Peyer's patch (tissue), 4 donors: ENCODE measurements at places on chromosomes 12 and 14. TPM values are rescaled to one million over a fixed set of nuclear protein-coding genes. Genes with fewer than 3 reads are reported as not detected.
A peak's percentile ranks its signal among the peaks of the same experiment; 100 is the strongest.

CCDC184 gene
- 0.40 TPM for total RNA-seq

TAS2R42 gene
- total RNA-seq, result not detected

RAP1B gene
- total RNA-seq, result 155 TPM

DYRK2 gene
- 89.1 TPM for total RNA-seq

GPD1 gene
- 177 TPM for total RNA-seq

GPR68 gene
- not detected for total RNA-seq

RFLNA gene
- total RNA-seq, result 8.3 TPM

TAS2R14 gene
- 3.4 TPM for total RNA-seq

SDR9C7 gene
- not detected for total RNA-seq

MYF6 gene
- total RNA-seq, result not detected

RHEBL1 gene
- not detected for total RNA-seq

A2ML1 gene
- not detected for total RNA-seq

MTA1 gene
- 189 TPM for total RNA-seq

SYCP3 gene
- not detected for total RNA-seq

GRCh38 chr12:44053549-44054127, 217.8 kb downstream of the TMEM117 start:
- H3K4me3 ChIP-seq, result no peak overlapping the region
- H3K27ac ChIP-seq, result no peak overlapping the region
- H3K4me1 ChIP-seq, result no peaks in the 10 kb centered on the region
- no peak for DNase-seq
- H3K36me3 ChIP-seq, result no peaks in the 10 kb centered on the region

- H3K4me1 ChIP-seq, result no peaks in the 10 kb centered on the region
- H3K36me3 ChIP-seq, result no peaks in the 10 kb centered on the region
- H3K4me3 ChIP-seq, result peak overlapping the region; percentile 25
- no peak overlapping the region for H3K27ac ChIP-seq
- H3K27me3 ChIP-seq, result no peaks in the 10 kb centered on the region
- DNase-seq, result no peak
These were observed 1.7 kb downstream of the MGST1 start for GRCh38 chr12:16349131-16349460.

DNA sequence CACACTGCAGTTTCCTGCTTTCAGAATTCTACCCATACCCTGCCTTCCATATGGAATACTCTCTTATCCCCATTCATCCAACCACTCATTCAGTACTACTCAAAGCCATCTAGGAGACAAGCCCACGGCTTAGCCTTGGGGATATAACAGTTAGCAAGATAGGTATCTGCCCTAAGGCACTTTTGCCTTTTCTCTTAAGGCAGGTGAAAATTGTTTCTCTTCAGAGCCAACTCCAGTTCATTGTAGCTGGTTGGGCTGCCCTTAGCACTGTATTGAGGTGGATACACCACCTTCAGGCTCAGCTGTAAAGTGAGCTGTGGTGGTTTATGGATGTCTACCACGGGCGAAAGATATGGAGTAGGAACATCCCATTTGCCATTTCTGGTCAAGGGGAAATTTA, 729.7 kb upstream of the TBX3 start:
- no peaks in the 10 kb centered on the region for H3K36me3 ChIP-seq
- H3K4me3 ChIP-seq, result no peak overlapping the region
- H3K27ac ChIP-seq, result no peak overlapping the region
- H3K4me1 ChIP-seq, result no peaks in the 10 kb centered on the region
- no peaks in the 10 kb centered on the region for H3K27me3 ChIP-seq

GRCh38 chr14:34593740-34594375, 36.1 kb downstream of the SNX6 start:
- H3K36me3 ChIP-seq, result no peaks in the 10 kb centered on the region
- no peaks in the 10 kb centered on the region for H3K27me3 ChIP-seq
- no peak overlapping the region for H3K27ac ChIP-seq
- no peaks in the 10 kb centered on the region for H3K4me1 ChIP-seq

DNA sequence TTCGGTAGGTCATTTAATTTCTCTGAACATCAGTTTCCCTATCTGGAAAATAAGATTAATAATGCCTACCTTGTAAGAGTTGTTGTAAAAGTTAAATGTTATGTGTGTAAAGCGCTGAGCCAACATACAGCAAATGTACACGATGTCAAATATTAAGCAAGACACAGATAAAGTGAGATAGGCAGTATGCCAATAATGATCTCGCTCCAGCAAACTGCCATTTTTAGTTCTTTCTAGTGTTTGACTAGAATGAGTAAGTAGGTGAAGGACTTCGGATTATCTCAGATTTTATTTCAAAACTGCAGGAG, 840 bp downstream of the DHRS7 start:
- H3K4me1 ChIP-seq, result no peaks in the 10 kb centered on the region
- H3K27ac ChIP-seq, result peak overlapping the region; percentile 94
- H3K36me3 ChIP-seq, result no peaks in the 10 kb centered on the region

GRCh38 chr12:50249464-50250182, 33.7 kb downstream of the LIMA1 start:
- H3K36me3 ChIP-seq, result peaks cover 18% of the 10 kb centered on the region
- peak overlapping the region; percentile 75 for H3K27ac ChIP-seq
- no peak for DNase-seq
- H3K4me1 ChIP-seq, result no peaks in the 10 kb centered on the region

- no peaks in the 10 kb centered on the region for H3K36me3 ChIP-seq
- H3K4me3 ChIP-seq, result no peak overlapping the region
- H3K27me3 ChIP-seq, result no peaks in the 10 kb centered on the region
These were observed 47.7 kb downstream of the DAAM1 start for GRCh38 chr14:59236195-59236594.

- no peak overlapping the region for H3K4me3 ChIP-seq
- no peak for DNase-seq
- H3K27ac ChIP-seq, result no peak overlapping the region
- H3K27me3 ChIP-seq, result no peaks in the 10 kb centered on the region
These were observed 926.9 kb downstream of the TMTC2 start for GRCh38 chr12:83613586-83614110.

- H3K36me3 ChIP-seq, result no peaks in the 10 kb centered on the region
- no peaks in the 10 kb centered on the region for H3K27me3 ChIP-seq
- no peak overlapping the region for H3K4me3 ChIP-seq
- no peaks in the 10 kb centered on the region for H3K4me1 ChIP-seq
- DNase-seq, result no peak
These were observed 25.5 kb upstream of the COX6A1 start for GRCh38 chr12:120412421-120412820.

DNA sequence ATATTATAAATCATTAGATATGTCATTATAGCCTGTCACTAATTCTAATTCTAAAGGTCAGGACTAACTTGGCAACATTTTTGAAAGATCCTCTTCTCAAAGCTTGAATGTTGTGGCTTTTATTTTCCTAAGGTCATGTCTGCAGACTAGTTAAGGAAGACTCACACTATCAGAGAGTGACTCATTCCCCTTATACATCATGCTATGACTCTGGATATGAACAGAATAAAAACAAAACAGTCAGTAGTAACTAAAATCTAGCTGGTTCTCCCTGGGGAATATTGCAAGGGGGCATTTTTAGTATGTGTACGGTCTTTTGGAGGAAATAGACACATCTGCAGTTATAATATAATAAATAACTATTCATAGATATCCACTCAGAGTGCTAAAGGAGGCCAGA, 170.6 kb downstream of the SLC2A13 start:
- H3K27ac ChIP-seq, result no peak overlapping the region
- H3K36me3 ChIP-seq, result no peaks in the 10 kb centered on the region
- no peaks in the 10 kb centered on the region for H3K27me3 ChIP-seq
- H3K4me3 ChIP-seq, result no peak overlapping the region

- H3K4me3 ChIP-seq, result no peak overlapping the region
- no peaks in the 10 kb centered on the region for H3K36me3 ChIP-seq
- H3K4me1 ChIP-seq, result no peaks in the 10 kb centered on the region
- DNase-seq, result no peak
- no peaks in the 10 kb centered on the region for H3K27me3 ChIP-seq
These were observed 8.1 kb downstream of the TCTN2 start for GRCh38 chr12:123678981-123679380.

DNA sequence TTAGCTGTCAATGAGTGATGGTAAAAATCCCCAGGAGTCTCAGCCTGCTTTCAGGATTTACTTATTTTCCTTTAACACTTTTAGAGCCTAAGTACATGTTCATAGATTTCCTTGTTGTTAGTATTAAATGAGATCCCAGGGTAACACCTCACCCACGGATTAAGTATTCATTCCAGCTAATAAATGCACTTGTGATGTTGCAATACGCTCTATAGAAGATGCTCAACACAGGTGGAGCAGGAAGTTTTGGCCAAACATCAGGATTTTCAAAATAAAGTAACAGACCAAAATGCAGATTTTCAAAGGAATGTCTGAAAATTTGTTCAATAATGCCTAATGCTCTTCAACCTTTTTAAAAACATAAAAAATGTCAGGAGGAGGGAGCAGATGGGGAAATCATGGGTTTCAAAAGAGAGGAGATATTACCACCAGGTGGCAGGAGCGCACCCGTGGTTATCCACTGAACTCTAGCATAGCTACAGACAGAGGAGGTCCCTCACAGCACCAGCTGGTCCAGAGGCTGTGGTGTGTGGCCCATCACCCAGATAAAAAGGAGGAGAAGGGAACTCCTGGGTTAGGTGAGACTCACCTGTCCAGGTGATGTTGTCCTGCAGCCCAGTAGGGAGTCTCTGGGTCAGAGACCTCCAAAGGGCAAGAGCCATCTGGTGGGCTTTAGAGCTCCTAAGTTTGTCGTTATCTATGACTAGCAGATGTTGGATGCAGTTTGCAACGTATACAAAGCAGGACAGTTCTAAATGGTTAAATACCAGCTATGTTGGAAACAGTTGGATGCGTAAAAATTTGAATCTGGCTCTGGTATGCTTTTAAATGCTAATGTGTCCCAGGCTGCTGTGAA, 1158.4 kb upstream of the TMEM132C start:
- H3K27ac ChIP-seq, result no peak overlapping the region
- DNase-seq, result no peak
- no peaks in the 10 kb centered on the region for H3K27me3 ChIP-seq
- no peaks in the 10 kb centered on the region for H3K36me3 ChIP-seq
- H3K4me3 ChIP-seq, result no peak overlapping the region

GRCh38 chr14:76827696-76828296, 1.6 kb downstream of the LRRC74A start:
- H3K27me3 ChIP-seq, result no peaks in the 10 kb centered on the region
- H3K4me3 ChIP-seq, result no peak overlapping the region
- DNase-seq, result no peak
- no peaks in the 10 kb centered on the region for H3K36me3 ChIP-seq
- H3K27ac ChIP-seq, result no peak overlapping the region

- no peaks in the 10 kb centered on the region for H3K27me3 ChIP-seq
- peaks cover 4% of the 10 kb centered on the region for H3K4me1 ChIP-seq
- no peaks in the 10 kb centered on the region for H3K36me3 ChIP-seq
- peak within 1 kb of the TSS; percentile 63 for H3K4me3 ChIP-seq
- peak; percentile 95 for DNase-seq
These were observed at the start of gene SUPT16H for GRCh38 chr14:21383848-21384493. SUPT16H (minus strand) TSS chr14:21384019; CDS start chr14:21383927, 92 bp downstream.

DNA sequence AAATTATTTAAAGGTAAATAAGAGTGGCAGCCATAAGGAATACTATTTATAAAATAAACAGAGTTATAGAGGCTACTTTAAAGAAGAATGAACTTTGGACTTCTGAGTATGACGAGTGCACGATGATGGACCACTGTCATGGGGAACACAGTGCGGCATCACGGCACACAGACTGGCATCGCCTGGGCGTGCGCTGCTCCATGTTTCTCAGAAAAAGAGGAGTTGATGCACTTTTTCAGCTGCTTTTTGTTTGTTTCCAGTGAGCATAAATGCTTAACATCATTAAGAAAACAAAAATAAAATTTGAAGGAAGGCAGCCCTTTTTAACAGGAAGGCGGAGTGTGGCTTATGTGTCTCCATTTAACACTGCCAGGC, 23.3 kb upstream of the EAPP start:
- no peaks in the 10 kb centered on the region for H3K27me3 ChIP-seq
- H3K27ac ChIP-seq, result no peak overlapping the region

DNA sequence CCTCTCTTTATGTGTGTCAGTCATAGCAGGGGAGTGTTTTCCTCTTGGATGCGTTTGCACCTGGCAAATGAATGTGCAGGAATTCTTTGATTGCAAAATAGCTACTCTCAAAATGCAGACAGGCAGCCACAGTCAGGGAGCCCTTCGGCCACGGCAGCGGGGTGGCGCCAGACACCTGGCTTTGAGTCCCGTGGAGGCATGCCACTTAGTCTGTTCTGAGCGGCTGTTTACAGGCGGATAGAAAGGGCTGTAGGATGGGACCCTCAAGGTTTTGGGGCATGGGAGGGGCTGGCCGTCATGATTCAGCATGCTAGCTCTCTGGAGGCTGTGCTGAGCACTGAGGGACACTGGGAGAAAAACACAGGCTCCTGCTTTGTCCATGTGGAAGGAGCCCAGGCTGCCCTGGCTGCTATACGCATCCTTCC, 117.1 kb downstream of the SLC25A47 start:
- no peaks in the 10 kb centered on the region for H3K4me1 ChIP-seq
- no peak overlapping the region for H3K4me3 ChIP-seq
- DNase-seq, result peak; percentile 84
- no peaks in the 10 kb centered on the region for H3K27me3 ChIP-seq
- peak overlapping the region; percentile 17 for H3K27ac ChIP-seq

- no peaks in the 10 kb centered on the region for H3K4me1 ChIP-seq
- H3K36me3 ChIP-seq, result no peaks in the 10 kb centered on the region
- H3K27me3 ChIP-seq, result no peaks in the 10 kb centered on the region
- no peak overlapping the region for H3K4me3 ChIP-seq
- DNase-seq, result no peak
These were observed 176.2 kb upstream of the PDZRN4 start for GRCh38 chr12:41011939-41012338.

DNA sequence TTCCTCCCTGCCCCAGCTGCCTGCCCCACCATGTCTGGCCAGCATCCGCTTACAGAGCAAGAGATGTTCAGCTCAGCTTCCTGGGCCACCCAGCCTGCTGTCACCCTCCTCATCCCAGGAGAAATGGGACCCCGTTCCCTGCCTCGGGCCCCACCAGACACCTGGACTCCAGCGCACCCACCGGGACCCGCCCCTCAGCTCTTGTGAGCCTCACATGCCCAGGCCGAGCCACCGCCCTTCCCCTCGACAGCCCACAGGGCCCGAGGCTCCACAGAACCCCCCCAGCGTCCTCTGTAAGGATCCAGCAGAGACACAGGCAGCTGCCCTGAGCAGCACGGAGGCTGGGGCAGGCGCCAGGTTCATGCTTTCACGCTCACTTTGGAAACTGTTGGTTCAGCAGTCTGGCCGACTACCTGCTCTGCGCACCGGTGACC, 18.4 kb upstream of the C14orf180 start:
- H3K36me3 ChIP-seq, result no peaks in the 10 kb centered on the region
- H3K27ac ChIP-seq, result no peak overlapping the region
- no peaks in the 10 kb centered on the region for H3K27me3 ChIP-seq
- H3K4me1 ChIP-seq, result no peaks in the 10 kb centered on the region
- H3K4me3 ChIP-seq, result no peak overlapping the region
- no peak for DNase-seq

DNA sequence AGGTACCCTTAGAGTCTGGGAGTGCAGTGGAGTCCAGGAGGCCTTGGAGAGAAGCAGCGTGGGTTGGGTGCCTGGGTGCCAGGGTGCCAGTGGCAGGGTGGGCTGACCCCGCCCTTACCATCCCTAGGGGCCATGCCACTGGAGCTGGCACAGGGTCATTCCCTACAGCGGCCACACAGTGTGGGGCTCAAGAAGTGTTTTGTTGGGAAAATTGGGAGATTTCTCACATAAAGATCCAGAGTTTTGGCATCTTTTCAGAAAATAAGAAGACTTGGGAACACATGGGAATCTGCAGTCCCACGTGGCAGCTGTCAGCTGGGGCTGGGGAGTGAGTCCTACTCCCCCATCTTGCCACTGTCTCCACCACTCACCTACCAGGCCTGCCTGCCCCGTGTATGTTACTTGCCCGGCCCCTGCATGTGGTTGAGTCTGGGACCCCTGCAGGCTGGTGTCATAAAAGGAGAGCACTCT, 4.2 kb downstream of the VASH1 start:
- no peak for DNase-seq
- H3K4me1 ChIP-seq, result peaks cover 38% of the 10 kb centered on the region
- H3K36me3 ChIP-seq, result no peaks in the 10 kb centered on the region
- no peak overlapping the region for H3K27ac ChIP-seq
- no peak overlapping the region for H3K4me3 ChIP-seq
- no peaks in the 10 kb centered on the region for H3K27me3 ChIP-seq
